ENCODE measurements at places on chromosomes 1 and 21.

DNA sequence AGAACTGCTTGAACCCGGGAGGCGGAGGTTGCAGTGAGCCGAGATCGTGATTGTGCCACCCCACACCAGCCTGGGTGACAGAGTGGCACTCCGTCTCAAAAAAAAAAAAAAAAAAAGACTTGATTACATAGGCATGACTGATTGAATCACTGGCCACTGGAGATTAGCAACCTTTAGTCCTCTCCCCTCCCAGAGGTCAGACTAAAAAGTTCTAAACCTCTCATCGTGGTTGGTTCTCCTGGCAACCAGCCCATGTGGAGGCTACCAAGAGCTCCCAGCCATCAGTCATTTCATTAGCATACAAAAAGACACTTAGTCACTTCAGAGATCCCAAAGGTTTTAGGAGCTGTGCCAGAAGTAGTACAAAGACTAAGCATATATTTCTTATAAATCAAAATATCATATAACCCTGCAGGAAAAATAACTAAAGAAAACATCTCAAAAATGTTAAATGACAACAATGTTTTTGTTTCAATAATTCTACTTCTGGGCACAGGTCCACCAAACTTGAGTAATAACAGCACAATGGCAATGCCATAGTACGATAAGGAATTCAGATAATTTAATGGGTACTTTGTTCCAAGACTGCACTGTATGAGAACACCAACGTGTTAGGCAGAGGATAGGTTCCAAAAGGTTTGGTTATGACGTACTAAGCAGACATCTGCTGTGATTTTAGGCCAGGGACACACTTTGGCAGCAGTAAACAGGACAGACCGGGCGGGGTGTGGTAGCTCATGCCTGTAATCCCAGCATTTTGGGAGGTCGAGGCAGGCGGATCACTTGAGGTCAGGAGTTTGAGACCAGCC is 18.1 kb downstream of the USP48 start:
- peak; percentile 94 for DNase-seq

DNA sequence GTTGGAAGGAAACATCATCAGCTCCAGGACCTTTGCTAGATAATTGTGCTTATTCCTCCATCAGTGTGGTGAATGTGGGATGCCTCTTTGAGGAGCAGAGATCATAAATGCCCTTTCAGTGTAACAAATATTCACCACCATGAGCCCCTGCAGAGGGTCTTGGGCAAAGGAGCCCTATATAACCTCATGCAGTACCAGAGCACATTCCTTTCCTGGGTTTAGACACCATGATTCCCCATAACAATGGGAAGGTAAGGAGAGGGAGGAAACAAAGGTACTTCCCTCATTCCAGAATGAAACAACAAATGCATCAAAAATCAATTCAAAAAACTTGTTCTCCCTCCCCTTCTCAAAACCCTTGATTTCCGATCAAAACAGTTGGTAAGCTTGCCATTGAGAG is 103.4 kb upstream of the PROX1 start:
- no peak for DNase-seq

DNA sequence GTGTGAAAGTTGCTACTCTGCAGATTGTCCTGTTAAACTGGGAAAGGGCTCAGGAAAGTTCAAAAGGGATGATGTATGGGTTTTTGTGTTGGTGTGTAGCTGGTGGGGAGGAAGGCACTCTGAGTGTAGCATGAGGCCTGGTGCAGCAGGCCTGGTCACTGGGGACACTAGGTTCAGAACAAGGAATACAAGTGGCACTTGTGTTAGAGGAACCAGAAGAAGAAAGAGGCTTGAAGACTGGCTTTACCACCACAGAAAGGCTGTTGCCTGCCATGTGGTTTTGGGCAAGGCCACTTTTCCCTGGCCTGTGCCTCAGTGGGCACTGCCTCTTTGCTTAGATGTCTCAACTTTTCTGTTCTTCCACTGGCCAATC is 122.8 kb downstream of the NOS1AP start:
- DNase-seq = no peak

DNA sequence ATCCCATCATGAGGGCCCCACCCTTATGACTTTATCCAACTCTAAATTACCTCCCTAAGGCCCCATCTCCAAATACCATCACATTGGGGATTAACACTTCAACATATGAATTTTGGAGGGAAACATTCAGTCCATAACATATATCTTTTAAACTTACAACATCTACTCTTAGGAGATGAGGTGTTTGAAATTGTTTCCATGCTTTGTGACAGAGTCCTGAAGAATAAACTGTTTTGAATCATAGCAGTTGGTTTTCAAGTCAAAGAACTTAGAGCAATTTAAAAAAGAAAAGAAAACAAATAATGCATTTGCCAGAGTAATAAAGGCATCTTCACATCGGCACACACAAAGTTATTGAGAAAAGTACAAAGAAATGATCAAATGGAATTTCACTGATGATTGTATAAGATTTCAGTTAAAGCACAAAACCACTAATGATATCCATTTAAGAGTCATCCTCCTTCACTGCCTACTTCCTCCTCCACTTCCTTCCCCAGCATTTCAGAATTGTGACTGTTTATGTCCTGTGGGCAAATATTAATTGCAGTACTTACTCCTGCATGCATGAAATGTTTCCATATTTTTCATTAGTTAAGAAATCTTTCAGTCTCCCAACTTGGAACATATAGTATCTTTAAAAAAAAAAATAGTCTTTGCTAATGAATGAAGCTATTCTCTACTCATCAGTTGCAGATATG is 202.0 kb downstream of the LRRC40 start:
- peak; percentile 9 for DNase-seq

DNA sequence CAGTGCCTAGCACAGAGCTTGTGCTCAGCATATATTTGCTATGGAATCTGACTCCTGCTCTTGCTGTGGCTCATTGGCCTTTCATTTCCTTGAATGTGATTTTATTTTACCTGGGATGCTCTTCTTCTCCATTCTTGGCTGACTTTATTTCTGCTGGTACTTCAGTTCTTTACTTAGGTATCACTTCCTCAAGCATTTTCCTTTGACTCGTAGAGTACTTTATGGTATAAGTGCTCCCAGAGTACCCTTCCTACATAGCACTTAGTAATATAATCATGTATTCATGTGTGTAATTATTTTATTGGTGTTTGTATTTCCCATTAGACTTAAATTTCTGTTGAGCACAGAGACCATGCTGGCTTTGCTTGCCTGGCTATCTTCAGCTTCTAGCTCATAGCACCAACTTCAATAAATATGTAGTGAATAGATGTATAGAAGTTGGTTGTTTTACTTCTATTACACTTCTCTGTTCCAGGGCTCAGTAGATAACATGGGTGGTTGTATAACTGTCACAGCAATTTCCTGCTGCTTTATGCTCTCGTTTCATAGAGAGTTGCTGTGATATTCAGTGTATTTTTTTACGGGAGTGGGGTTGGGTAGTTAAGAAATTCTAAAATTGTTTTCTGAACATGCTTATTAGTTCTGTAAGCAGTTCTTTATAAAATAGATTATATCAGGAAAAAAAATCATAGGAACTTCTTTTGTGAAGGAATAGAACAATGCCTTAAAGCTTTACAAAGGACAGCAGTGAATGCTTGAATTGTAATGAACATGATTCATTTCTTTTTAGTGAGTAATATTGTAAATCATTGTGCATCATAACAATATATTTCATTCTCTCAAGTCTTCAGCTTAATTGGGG is 112.2 kb downstream of the NEK7 start:
- no peak for DNase-seq

DNA sequence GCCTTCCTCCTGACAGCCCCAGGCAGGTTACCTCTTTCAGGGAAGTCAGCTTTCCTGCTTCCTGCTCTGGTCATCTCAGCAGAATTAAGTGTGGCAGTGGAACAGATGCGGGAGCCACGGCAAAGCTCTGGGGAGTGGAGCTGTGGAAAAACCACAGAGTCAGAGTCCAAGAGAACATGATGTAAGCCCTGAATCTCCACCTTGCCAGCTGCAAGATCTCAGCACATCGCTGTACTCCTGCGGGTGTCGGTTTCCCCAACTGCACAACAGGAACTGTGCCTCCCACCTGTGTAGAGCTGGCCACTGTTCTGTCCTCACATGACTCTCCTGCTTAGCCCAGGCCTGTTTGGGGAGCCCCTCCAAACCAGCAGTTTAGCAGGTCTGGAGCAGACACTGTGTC is 123.7 kb downstream of the MATN1 start:
- DNase-seq = no peak

GRCh38 chr1:53589043-53589887 is 130.1 kb downstream of the DMRTB1 start:
- no peak for DNase-seq

Measured in fibroblast of upper back skin (primary cell).